AML-193 (cell line): ENCODE measurements at places on chromosomes 4 and X.

DNA sequence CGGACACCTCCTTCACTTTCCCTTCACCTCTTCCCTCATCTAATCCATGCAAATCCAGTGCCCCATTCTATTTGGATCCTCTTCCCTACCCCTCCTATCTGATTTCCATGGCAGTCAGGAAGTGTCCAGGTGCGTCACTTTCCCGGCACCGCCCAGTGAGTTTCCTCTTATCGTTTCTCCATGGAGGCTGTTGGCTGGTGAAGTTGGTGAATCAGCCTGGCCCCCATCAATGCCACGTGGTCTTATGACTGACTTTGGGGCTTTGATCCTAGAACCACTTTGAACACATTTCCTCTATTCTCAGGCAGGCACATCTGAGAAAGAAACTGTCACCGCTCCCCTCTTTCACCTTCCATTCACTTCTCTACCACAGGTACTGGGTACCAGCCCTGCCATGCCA is 137.8 kb downstream of the CEP135 start:
- no peak for DNase-seq

GRCh38 chr4:90572996-90573395 is 445.8 kb downstream of the CCSER1 start:
- DNase-seq, result no peak

DNA sequence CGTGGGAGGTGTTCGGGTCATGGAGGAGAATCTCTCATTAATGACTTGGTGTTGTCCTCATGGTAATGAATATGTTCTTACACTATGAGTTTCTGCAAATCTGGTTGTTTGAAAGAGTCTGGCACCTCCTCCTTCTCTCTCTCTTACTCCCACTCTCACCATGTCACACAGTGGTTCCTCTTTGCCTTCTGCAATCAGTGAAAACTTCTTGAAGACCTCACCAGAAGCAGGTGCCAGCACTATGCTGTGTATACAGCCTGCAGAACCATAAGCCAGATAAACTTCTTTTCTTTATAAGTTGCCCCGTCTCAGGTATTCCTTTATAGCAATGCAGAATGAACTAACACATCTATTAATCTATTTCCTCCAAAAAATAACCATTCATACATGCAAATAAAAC is 275.0 kb downstream of the ANTXR2 start:
- no peak for DNase-seq

DNA sequence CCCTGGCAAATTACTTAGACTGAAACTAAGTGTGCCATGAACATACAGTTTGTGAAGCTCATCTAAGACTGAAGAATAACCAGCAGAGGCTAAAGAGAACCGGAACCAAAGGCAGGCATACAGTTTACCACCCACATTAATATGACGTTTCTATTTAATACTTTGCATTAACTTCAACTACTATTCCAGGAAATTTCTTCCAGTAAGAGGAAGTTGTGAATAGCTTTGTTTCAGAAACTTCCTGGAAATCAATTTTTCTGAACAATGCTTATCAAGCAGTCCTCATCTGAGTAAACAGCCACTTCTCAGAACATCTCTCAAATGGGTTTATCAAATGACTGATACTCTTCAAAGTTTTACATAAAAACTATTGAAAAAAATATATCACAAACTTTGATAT is 252.7 kb downstream of the OPHN1 start:
- DNase-seq, result no peak

GRCh38 chrX:127552571-127552970 is 499.6 kb downstream of the ACTRT1 start:
- no peak for DNase-seq

DNA sequence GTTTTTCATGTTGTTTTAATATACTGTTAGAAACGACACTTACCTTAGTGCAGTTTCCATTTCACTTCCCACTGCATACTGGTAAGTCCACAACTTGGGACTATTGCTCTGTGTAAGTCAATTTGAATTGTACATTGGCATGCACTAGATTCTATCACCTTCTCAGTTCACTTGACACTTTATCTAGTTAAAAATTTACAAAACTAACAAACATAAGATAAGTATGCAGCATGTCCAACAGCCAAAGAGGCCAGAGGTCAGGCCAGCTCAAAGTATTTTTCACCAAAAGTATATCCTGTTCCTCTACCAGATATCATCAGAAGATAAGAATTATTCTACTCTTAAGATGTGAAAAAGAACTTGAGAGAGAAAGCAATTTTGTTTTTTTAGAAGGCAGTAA is 75.9 kb downstream of the QRFPR start:
- DNase-seq, result no peak

DNA sequence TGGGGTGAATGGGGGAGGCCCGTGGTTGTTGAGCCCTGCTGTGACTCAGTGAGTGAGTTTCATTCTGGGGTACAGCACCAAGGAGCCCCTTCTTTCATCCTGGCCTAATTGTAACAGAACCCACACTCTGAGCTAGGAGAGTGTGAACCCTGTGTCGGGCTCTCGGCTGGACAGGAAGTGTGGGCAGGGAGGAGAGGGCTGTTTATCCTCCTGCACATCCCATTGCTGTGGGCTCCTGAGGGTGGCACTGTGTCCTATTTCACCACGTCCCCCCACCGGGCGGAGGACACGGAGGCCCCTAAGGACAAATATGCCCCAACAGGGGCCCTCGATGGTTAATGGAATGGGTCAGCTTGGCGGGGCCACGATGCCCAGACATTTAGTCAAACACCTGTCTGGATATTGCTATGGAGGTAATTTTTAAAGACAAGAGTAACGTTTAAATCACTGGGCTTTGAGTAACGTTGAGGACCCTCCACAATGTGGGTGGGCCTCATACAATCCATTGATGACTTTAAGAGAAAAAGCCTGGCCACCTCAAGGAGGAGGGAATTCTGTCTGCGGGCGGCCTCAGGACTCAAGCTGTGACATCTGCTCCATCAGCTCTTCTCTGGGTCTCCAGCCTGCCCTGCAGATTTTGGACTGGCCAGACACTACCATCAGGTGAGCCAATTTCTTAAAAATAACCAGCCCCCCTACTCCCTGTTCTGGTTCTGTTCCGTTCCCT is 46.1 kb upstream of the SORCS2 start:
- DNase-seq, result no peak
